ENCODE measurements at places on chromosomes 11 and 22.

- no peak for DNase-seq
These were observed 365.0 kb downstream of the MIAT start for GRCh38 chr22:27022274-27022895.

- no peak for DNase-seq
These were observed 179.6 kb upstream of the PDGFD start for GRCh38 chr11:104343578-104343977.

- DNase-seq, result no peak
These were observed 2.6 kb downstream of the OR51G2 start for GRCh38 chr11:4916581-4916980.

DNA sequence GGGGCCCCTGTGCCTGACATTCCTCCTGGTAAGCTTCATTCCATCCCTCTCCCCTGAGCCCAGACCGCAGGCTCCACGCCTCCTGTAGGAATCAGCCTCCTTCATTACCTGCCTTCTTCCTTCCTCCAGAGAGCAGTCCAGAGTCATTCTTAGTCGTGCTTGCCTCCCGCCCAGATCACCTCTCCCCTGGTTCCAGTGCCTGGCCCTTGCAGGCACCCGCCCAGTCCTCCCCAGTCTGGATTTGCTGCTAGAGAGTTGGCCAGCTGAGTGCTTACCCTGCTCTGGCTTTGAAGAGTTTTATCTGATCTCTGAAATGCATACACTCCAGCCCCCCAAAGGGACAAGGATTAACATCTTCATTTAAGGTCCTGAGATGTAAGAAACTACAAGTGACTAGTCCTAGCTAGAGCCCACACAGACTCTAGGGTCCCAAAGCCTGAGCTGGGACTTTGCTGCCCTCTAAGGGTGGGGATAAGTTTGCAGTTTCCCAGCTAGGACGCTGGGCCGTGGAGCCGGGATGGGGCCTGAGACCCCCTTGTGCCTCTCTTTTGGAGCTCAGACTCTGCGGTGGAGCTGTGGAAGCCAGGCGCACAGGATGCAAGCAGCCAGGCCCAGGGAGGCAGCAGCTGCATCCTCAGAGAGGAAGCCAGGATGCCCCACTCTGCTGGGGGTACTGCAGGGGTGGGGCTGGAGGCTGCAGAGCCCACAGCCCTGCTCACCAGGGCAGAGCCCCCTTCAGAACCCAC is 1.6 kb downstream of the NR1H3 start:
- no peak for DNase-seq

DNA sequence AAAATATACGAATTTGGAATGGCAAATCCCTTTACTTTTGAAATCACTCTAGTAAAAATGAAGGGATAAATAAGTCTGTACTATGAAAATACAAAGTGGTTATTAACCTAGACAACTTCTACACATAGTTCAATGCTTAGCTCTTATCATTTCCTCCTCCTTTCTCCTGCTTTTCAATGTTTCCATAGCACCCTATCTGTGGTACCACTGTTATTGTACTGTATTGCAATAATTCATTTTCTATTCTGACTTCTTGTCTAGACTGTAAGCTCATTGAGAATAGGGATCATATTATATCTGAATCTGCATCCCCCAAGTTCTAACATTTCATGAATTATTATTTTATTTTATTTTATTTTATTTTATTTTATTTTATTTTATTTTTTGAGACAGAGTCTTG is 251.4 kb downstream of the TTC28 start:
- no peak for DNase-seq

DNA sequence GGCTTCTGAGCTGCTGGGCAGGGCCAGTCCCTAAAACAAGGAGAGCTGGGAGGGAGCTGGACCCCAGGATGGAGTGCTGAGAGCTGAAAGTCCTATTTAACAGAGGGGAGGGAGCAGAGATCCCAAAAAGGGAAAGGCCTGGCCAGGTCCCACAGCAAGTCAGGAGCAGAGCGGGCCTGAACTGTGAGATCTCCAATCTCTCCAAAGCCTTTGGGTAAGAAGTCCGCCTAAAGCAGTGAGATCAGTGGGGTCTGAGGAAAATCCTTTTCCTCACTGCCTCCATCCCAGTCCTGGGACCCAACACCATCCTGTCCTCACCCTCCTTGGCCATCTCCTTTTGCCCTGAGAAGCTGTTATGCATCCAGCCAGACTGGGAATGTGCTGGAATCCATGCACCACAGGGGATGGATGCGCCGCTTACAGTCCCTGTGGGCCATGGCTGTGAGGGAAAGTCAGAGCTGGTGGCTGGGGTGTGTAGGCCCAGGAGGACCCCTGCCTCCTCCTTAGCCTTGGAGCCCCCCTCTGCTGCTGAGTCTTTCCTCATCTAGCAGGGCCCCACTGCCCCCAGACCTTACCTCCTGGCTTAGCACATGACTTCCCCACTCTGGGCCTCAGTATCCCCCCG is 8.6 kb downstream of the LRRC75B start:
- no peak for DNase-seq

DNA sequence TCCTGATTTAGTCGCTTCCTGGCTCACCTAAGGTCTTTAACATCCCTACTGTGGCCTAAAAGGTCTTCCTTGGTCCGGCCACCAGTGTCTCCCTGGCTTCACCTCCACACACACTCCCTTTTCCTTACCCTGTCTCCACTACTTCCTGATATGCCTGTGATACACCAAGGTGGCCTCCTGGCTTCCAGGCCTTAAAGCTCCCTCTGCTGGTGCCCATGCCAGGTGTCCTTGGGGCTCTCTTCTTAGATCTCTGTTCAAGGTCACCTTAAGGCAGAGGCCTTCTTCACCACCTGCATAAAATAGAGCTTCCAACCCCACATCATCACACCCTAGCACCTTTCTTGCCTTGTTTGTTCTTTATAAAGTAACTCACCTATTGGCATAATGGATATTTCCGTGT is 787.7 kb downstream of the NTM start:
- peak; percentile 20 for DNase-seq

DNA sequence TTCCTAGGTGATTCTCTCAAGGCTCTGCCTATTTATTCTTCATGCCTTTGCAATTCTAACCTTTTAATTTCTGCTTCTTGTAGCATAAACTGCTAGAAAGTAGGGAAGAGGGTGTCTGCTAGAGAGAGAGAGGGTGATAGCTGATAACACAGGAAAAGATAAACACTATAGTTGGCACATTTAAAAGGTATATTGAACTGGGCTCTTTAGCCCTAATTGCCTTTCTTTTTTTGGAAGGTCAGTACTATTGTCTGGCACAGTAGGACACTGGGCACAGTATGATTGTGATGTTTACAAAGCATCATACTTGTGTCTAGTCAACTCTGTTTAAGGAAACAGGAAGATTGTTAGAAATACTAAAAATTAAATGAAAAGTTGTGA is 33.3 kb downstream of the TEAD1 start:
- no peak for DNase-seq

DNA sequence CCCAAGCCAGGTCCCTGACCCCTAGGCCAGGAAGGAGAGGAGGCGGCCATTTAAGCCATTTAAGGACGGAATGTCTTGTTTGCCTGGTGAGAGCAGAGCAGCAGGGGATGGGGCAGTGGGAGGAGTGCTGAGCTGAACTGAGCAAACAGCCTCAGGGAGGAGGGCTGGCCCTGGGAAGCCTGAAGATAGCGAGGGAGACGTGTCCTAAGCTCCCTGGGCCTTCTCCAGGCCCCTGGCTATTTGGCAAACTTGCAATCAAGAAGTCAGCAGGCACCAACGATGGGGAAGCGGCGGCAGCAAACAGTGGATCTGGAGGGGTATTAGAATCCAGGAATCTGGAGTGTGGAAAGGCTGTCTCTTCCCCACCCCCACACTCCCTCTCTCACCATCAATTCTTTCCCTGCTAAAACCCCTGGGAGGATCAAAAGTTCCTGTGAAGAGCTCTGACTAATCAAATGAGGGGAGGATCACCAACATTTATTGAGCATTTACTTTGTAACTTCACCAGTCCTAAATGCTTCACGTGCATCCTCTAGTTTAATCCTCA is 8.8 kb downstream of the BCL9L start:
- DNase-seq, result no peak

DNA sequence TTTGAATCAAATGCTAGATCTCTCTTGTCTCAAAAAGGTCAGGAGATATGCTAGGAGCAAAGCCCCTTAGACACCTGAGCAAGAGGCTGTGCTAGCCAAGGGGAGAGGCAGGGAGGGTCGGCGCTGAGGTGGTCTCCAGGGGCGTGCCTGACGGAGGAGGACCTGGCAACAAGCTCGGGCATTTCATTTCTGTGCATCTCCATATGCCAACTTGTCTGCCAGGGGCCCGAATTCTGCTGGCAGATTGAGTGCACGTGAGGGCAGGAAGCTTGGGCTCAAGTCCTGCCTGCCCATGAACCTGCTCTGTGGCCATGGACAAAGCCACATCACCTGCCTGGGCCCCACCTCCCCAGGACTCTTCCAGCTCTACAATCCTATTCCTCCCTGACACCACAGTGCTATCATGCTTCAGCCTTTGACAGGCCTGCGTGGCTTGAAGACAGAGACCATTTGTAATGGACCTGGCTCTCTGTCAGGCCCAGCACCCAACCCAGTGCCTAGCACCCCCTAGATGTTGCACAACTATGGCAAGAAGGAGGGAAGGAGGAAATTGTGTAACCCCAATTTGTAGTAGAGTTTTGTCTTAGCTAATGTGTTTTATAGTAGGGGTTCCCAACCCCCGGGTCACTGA is 16.3 kb upstream of the VSIG10L2 start:
- DNase-seq, result no peak

DNA sequence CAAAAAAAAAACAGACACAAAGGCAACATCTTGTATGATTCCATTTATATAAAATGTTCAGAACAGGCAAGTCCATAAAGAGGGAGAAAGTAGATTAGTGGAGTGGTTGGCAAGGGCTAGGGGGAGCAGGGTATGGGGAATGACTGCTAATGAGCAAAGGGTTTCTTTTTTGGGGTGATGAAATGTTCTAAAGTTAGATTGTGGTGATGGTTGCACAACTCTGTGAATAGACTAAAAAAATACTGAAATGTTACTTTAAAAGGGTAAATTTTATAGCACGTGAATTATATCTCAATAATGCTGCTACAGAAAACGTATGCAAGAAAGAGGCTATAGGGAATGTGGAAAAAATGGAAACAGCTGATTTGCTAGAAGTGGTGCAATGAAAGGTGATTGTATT is 155.1 kb downstream of the TENM4 start:
- DNase-seq, result no peak

GRCh38 chr11:69799582-69799981 is 19.6 kb downstream of the FGF3 start:
- DNase-seq, result peak; percentile 70

DNA sequence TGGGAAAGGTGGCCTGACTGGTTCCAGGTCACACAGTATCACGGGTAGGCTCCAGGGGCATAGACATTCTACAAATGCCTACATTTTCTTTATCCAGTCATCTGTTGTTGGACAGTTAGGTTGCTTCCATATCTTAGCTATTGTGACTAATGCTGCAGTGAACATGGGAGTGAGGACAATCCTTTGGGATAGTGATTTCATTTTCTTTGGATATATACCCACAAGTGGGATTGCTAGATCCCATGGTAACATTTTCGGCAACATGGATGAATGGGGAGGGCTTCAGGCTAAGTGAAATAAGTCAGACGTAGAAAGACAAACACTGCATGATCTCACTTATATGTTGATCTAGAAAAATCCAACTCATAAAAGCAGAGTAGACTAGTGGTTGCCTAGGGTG is 744.3 kb downstream of the NTM start:
- DNase-seq, result no peak

DNA sequence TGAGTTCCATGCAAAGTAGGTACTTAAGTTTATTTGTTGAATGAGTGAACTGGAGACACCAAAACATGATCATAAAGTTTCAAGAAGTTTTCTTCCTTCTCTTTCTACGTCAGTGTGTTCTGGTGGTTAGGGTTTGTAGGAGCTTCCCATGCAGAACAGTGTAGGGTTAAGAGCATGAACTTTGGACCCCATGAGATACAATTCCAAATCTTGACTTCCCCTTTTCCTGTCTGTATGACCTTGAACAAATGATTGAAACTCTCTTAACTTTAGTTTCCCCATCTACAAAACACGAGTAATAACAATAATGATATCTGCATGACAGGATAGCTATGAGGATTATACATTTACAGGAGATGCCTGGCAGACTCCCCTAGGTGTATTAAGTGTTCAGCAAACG is 41.0 kb upstream of the TENM4 start:
- DNase-seq, result no peak

DNA sequence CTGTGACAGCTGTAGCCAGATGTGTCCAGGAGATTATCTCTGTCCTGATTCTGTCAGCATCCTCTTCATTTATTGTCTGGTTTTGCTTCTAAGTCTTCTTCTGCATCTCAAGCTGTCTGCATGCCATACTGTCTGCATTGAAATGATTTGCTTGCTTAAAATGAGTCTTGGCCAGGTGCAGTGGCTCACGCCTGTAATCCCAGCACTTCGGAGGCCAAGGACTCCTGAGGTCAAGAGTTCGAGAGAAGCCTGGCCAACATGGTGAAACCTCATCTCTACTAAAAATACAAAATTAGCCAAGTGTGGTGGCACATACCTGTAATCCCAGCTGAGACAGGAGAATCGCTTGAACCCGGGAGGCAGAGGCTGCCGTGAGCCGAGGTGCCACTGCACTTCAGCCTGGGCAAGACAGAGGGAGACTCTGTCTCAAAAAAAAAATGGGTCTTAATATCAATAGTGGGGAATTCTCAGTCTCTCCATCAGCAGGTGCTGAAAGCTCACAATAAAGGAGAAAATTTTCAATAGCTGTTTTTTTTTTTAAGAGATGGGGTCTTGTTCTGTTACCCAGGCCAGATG is 39.2 kb upstream of the AMPD3 start:
- DNase-seq, result no peak

DNA sequence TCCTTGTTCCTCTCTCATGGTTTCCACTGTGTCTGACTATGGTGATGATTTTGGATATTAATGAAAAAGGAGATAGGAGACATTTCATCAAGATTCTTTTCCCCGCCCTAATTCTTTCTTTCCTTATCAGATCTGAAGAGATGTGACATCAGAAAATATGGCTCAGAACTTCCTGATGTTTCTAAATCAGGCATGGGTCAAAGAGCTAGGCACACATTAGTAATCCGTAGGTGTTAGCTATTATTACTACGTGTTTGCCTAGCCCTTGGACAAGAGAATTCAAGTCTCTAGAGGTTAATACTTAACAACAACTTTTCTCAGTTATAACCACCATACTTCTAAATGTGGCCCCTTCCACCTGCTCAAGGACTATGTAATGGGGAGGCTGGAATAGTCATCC is 5.8 kb downstream of the JOSD1 start:
- no peak for DNase-seq

DNA sequence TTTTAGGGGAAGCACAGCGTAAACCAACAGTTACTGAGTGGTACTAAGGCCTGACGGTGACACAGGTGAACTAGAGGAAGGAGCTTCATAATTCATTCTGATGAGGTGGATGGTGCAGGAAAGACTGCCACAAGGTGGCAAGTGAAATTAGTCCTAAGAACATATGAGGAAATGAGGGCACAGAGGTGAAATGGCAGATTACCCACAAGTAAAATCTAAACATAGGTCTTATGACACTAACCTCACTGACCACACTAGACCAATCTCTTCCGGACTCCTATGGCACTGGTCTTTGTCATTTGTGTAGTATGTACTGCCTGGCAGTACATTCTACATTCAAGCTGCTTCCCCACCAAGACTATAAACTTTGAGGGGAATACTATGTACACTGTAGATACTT is 20.2 kb downstream of the GAB2 start:
- no peak for DNase-seq

- DNase-seq, result no peak
These were observed 7.6 kb upstream of the MS4A10 start for GRCh38 chr11:60777572-60777971.

Data from NT2/D1 (cell line).